ENCODE measurements at places on chromosomes 5 and 9.
A peak's percentile ranks its signal among the peaks of the same experiment; 100 is the strongest.

GRCh38 chr5:106127341-106127781 is 1543.4 kb downstream of the EFNA5 start:
- no peak for DNase-seq

- peak; percentile 68 for DNase-seq
These were observed 10.8 kb downstream of the TCF7 start for GRCh38 chr5:134125039-134126015.

GRCh38 chr5:136811551-136811950 is 446.2 kb upstream of the TRPC7 start:
- DNase-seq = no peak

GRCh38 chr5:154405078-154405792 is 40.6 kb upstream of the SAP30L start:
- peak; percentile 55 for DNase-seq

- no peak for DNase-seq
These were observed 99.4 kb upstream of the MVB12B start for GRCh38 chr9:126226991-126227936.

GRCh38 chr9:86902586-86902985 is 44.7 kb downstream of the GAS1 start:
- no peak for DNase-seq

- DNase-seq = no peak
These were observed 172.4 kb downstream of the NTRK2 start for GRCh38 chr9:84841931-84842330.

- DNase-seq = no peak
These were observed 38.4 kb downstream of the LHFPL2 start for GRCh38 chr5:78610163-78610583.

- DNase-seq = no peak
These were observed 76.0 kb downstream of the ERBIN start for GRCh38 chr5:66002415-66002814.

DNA sequence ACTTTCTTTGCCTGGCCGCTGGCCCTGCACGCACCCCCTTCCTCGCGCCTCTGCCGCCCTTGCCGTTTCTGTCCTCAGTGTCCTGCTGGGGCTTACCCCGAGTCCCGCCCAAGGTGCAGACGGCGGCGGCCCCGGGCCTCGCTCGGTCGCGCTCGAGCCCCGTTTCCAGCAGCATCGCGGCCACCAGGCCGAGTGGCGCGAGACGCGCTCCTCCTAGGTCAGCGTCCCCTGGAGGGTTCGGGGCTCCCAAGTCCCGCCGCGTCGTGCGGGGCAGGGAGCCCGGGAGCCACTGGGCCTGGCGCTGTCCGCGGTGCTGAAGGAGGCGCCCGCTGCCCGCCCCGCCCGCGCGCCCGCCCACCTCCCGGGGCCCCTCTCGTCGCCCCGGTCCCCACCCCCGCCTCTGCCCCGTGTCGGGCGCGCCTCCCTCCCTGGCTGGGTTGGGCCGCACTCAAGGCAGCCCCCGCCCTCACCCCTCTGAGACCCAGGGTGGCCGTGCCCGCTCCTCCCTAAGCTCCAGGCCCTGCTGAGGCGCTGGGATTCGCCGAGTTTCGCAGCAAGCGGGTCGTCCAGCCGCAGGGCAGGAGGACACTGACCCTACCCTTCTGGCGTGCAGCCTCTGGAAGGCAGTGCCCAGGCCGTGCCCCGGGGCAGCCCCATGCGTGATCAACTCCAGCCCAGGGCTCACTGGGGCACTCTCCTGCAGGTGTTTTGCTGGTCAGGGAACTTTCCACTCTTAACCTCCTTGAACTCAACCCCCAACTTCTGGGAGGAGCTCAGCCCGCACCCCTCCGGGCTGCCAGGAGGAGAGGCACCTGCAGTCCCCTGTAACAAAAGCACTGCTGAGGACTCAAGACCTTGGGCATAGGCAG is at the start of gene LHX3:
TSS of gene LHX3 (minus strand) at position 291 of the 869 bp plus-strand sequence. CDS start at position 175, 116 bp downstream.
- DNase-seq = no peak

DNA sequence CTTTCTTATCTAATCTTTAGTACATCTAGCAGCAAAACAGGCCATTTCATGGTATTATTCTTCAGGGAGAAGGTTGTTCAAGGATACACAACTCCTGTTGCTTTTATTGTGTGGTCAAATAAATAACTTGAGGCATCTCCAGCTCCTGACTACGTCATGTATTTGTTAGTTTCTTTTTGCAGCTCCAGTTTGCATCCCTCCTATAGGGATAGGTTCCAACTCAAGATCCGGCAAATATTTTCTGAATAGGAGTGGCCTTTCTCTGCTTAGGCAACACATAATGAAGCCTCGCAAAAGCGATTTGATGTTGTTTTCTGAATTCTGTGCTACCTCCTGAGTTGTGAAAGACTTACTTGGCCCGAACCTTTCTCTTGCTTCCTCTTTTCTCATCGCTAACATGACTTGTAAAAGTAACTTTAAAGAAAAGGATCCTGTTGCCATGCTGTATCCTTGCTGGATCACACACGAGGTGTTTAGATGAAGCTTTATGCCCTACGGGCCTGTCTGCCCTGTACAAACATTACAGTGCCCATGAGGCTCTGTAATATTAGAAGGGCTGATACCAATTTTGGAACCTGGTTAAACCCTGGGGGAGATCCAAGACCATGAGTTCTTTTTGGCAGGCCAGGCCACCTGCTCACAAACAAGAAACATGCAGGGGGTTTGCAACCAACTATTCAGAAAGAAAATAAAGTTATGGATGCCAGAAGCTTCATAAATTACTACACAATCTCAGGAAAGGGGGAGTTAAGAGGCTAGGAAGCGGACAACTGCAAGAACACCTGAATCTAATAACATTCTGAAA is 149.8 kb upstream of the FGF10 start:
- no peak for DNase-seq

DNA sequence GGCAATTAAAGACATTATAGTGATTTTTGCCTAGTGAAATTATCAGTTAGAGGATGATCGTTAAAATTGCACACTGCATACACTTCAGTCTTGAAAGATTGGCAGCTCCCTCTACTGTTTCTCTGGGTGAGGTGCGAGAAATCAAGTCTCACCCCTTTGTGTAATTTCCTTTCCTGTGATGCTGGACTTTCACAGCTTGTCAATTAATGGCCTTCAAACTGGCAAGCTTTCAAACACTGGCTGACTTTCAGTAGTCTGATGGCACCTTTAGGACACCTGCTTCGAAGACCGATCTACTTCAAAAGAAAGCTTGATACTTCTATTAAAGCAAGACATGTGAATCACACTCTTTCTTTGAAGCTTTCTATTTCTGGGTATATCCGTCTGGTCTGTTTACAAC is 706.7 kb upstream of the PTPRD start:
- DNase-seq = no peak

- no peak for DNase-seq
These were observed 278.7 kb downstream of the PARP8 start for GRCh38 chr5:50945139-50945538.

- no peak for DNase-seq
These were observed 110.1 kb downstream of the OSTF1 start for GRCh38 chr9:75198436-75198835.

- DNase-seq = no peak
These were observed 36.7 kb downstream of the PAX5 start for GRCh38 chr9:36997414-36997813.

GRCh38 chr5:478369-478981 is 35.5 kb downstream of the EXOC3 start:
- no peak for DNase-seq

GRCh38 chr5:173902743-173903142 is 14.6 kb downstream of the CPEB4 start:
- DNase-seq = no peak

DNA sequence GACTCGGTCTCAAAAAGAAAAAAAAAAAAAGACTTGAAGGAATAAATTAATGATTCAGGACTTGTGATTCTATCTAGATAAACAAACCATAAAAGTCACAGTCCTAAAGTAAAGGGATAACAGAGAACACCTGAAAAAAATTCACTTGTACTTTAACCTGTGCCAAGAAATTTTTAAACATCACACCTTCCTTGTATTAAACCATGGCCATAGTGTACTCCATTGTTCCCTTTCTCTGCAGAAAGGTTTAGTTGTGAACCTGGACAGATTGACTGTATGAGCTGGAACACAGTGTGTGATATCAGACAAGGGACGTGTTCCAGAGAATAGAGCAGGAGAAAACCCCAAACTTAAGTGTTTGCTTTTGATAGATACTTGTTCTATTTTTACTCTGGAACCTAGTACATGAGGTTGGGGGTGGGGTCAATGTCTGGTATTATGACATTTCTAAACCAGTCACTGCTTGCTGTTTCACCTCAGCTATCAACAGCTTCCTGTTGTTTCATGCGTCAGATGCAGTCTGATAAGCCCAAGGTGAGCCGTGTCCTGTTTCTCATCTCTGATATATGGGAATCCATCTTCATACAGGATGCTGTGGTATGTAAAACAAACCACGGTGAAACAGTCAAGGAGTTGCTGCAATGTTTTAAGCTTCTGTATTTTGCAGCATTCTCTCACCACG is 62.5 kb upstream of the ITGA1 start:
- DNase-seq = no peak

GRCh38 chr9:117340422-117340821 is 74.4 kb downstream of the ASTN2 start:
- no peak for DNase-seq

GRCh38 chr5:150608991-150609390 is 31.5 kb upstream of the SYNPO start:
- DNase-seq = no peak

DNA sequence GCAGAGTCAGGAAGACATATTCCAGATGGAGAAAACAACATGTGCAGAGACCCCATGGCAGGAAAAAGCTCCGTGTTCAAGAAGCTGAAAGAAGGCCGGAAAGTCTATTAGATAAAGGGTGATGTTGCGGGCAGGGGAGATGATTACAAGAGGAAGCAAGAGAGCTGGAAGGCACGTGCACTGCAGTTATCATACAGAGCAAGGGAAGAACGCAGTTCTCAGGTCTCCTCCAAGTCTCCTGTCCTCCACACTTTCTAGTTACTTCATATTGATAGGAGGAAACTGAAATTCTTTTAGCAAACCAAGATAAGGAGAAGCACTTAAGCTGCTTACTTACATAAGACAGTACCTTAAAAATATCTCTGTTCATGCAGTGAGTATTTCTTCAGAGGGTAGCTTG is 58.3 kb upstream of the PLPP6 start:
- no peak for DNase-seq

GRCh38 chr9:70422371-70423043 is 8.1 kb upstream of the KLF9 start:
- DNase-seq = no peak

- DNase-seq = no peak
These were observed 668 bp downstream of the RANBP3L start for GRCh38 chr5:36300927-36301540.

DNA sequence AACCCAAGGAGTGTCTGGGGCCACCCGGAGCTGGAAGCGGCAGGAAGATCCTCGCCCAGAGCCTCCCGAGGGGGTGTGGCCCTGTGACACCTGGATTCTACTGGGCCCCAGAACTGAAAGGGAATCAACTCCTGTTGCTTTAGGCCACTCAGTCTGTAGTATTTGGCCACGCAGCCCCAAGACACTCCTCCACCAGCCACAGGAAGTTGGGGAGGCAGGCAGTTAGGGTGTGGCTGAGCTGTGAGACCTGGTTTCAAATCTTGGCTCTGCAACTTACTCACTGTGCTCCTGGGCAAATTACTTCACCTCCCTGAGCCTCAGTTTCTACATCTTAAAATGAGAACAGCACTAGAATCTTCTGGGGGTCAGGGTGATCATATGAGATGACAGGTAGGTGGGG is 119.8 kb upstream of the PPP1R26 start:
- DNase-seq = no peak

- no peak for DNase-seq
These were observed 90.7 kb upstream of the PARP8 start for GRCh38 chr5:50575740-50576139.

DNA sequence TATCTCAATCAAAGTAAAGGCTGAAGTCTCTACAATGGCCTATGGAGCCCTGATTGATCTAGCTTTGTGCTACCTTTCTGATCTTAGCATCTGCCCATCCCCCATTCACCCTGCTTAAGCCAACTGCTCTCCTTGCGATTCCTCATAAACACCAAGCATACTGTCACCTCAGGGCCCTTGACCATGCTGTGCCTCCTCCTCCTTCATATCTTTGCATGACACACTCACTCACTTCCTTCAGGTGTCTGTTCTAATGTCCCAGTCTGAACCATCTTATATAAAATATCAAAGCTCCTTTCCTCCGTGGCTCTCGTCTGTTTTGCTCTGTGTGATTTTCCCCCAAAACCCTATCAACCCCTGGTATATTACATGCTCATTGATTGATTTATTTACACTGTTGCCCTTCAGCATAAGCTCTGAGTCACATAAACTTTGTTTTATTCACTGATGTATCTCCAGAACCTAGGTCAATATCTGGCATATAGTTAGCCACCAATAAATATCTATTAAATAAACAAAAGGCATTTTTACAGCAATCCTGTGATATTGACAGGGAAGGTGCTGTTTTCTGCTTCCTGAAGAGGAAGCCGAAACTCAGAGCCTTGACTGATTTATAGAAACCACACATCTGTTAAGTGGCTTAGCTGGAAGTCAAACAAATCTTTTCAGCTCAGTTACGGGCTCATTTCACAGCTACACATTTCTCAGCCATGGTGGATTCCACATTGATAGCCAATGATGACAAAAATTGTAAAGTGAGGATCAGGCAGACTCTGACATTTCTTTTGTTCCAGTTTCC is 103.6 kb downstream of the BOD1 start:
- DNase-seq = no peak

DNA sequence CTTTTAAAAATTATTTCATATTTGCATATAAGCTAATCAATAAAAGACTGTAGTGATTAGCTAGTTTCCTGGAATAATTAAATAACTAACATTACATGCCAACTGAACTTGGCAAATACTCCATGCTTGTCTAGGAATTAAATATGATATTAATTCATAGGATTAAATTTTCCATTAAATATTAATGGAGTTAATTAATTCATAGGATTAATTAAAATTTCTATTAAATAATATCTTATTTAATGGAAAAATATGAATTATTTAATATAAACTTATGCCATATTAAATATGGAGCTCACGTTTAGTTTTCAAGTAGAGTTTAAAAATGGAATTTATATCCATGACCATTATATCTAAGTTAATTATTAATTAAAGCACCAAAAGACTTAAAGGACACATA is 517.8 kb upstream of the DAB2 start:
- no peak for DNase-seq

DNA sequence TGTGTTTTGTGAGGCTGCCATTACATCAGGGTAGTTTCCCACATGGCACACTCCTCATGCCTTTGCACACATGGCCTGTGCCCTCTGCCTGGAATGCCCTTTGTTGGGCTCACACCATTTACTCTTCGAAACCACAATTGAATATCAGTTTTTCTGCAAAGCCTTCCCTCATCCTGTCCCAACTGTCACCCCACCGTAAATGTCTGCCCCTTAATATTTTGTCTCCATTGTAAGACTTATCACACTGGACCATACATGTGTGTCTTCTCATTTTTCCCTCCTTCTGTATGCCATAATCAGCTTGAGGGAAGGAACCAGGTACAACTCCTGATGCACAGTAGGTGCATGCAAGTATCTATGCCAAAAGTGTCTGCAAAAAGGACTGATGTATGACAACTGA is 62.7 kb upstream of the TMEM252 start:
- no peak for DNase-seq

All from smooth muscle cell of the brain vasculature (primary cell).